ENCODE measurements at places on chromosomes 5 and 9. TPM values are rescaled to one million over a fixed set of nuclear protein-coding genes. Genes with fewer than 3 reads are reported as not detected.

PHAX gene
- 24.5 TPM for total RNA-seq

GRCh38 chr9:16825971-16826625 lies 44.4 kb downstream of the BNC2 start:
- no peaks in the 10 kb centered on the region for H3K36me3 ChIP-seq
- 0 out of 2 replicates have a peak, but pooled peaks cover 5% of the 10 kb centered on the region for H3K27me3 ChIP-seq
- H3K4me3 ChIP-seq, result no peak overlapping the region
- no peaks in the 10 kb centered on the region for H3K4me1 ChIP-seq
- no peak overlapping the region for H3K27ac ChIP-seq

- H3K4me3 ChIP-seq, result no peak overlapping the region
- no peaks in the 10 kb centered on the region for H3K4me1 ChIP-seq
- DNase-seq, result no peak
- no peaks in the 10 kb centered on the region for H3K36me3 ChIP-seq
- no peaks in the 10 kb centered on the region for H3K27me3 ChIP-seq
- no peak overlapping the region for H3K27ac ChIP-seq
Measured at GRCh38 chr5:27598576-27598975, 560.2 kb upstream of the CDH9 start.

SOWAHA gene
- total RNA-seq, result 0.39 TPM

FRRS1L gene
- total RNA-seq, result not detected

Data from HCT116 (cell line).